Right atrium auricular region (tissue), 2 donors: ENCODE measurements at places on chromosomes 12 and 14. TPM values are rescaled to one million over a fixed set of nuclear protein-coding genes. Genes with fewer than 3 reads are reported as not detected.
A peak's percentile ranks its signal among the peaks of the same experiment; 100 is the strongest.

ATP2A2 gene
- total RNA-seq, result 3,086 TPM

ASB2 gene
- 115 TPM for total RNA-seq

GPHB5 gene
- not detected for total RNA-seq

CHD8 gene
- total RNA-seq, result 39.1 TPM

CHGA gene
- not detected for total RNA-seq

ADCY4 gene
- total RNA-seq, result 25.5 TPM

ENDOU gene
- total RNA-seq, result 2.1 TPM

RNASE4 gene
- 19.5 TPM for total RNA-seq

ERBB3 gene
- 3.2 TPM for total RNA-seq

REC8 gene
- 3.8 TPM for total RNA-seq

PRB2 gene
- total RNA-seq, result not detected

LPAR5 gene
- 3.7 TPM for total RNA-seq

- DNase-seq, result no peak
Measured at GRCh38 chr12:114397978-114398881, 7.7 kb downstream of the TBX5 start.

GRCh38 chr12:93591137-93591868, 18.8 kb downstream of the SOCS2 start:
- peak; percentile 94 for DNase-seq

DNA sequence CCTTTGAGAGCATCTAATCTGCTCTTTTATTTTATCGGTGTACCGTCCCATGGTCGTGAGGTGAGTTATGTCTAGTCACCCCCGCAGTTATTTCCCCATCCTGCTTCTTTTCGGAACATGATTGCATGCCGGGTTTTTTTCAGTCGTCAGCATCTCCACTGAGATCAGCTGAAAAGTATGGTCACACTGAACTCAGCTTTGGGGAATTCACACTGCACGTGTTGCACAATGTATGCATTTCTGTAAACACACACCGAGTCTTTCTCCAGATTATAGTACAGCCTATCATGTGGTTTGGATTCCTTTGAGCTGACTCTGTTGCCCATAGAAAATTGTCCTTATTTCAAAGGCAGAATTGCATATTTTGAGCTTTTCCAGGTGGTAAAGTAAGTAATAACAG, 24.6 kb downstream of the PLXNC1 start:
- no peak for DNase-seq

DNA sequence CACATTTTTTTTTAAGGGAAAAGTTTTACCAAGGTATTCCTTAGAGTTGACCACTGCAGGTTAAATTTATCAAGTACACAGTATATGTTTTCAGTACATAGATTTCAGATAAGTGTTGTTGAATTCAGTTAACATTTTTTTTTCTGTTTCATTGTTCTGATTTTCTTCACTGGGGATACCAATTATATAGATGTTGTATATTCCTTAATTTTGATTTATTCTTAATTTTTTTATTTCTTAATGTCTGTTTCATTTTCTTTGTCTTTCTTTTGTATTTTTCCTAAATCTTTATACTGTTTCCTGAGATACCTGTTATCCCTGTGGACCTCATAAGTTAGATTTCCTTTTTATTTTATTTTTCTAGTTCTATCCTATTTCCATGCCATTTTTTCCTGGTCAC, 234.8 kb downstream of the TTC6 start:
- DNase-seq, result no peak

GRCh38 chr12:1382826-1383225, 211.6 kb downstream of the FBXL14 start:
- no peak for DNase-seq

GRCh38 chr12:11947213-11947612, 123.5 kb upstream of the BCL2L14 start:
- DNase-seq, result no peak

DNA sequence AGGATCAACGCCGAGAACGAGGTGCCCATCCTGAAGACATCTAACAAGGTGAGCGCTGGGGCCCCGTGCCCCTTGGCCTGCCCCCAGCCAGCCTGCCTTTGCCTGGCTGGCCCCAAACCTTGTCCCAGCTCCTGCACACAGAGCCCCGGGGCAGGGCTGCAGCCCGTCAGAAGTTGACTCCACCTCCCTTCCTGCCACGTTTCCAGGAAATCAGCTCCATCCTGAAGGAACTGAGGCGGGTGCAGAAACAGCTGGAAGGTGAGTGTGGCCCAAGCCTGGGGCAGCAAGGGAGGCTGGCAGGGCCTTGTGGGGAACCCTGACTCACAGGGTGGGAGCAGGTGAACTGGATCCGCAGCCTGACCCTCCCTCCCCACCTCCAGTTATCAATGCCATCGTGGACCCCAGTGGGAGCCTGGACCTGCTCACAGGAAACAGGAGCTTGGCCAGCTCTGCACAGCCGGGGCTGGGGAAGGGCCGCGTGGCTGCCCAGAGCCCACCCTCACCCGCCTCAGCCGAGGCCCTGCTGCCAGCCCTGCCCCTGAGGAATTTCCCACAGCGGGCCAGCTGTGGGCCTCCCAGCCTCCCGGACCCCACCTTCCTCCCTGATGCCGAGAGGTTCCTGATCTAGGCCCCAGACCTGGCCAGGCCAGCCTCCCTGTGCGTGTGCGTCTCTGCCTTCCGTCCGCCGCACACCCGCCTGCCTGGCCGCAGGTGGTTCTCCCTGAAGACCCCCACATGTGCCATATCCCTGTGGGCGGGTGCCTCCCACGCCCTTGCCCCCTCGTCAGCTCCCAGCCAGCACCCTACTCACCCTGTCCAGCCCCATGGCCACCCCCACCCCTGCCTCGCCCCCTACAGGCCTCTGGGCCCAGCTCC, 29.5 kb downstream of the CEP170B start:
- no peak for DNase-seq

DNA sequence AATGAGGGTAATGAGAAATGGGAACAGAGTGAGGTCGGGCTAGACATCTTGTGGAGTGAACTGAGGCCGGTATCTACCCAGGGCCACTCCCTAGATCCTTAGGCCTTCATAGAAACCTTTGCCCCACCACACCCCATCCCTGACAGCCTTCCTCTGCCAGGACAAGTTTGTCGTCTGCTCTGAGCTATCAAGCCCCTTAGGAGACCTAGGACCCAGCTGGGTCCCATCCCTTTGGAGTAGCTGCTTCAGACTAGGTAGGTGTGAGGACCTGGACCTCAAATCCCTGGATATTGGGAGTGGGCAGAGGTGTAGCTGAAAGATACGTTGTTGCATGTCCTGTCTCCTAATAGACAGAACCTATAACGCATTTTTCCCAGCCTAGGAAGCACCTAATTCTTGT, at the start of gene TMEM253:
Gene TMEM253, plus strand, starts transcription at position 136 of the 400 bp plus-strand sequence. CDS start 278 bp downstream, outside the sequence.
- DNase-seq, result no peak

GRCh38 chr12:106903241-106903945, 52.3 kb upstream of the TMEM263 start:
- peak; percentile 61 for DNase-seq

GRCh38 chr12:132597333-132598316, 12.8 kb downstream of the LRCOL1 start:
- DNase-seq, result no peak

- DNase-seq, result no peak
Measured at GRCh38 chr14:99079061-99079727, 192.8 kb downstream of the BCL11B start.

DNA sequence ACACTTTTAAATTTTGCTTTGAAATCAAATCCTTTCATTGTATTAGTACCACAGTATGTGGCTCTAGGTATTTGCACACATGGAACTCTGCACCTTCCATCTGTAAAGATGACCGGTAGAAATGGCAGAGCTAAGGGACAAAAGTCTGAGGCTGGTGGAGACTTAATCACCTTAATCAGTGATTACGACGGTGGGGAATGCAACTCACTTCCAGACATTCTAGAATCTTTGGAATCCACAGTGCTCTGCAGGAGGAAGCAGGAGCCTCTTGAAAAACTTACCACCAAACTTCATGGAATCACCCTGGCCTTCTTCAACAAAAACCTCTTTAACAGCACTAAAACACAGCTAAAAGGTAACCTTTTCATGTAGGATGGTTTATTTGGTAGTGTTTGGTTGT, 3.9 kb upstream of the DACT1 start:
- no peak for DNase-seq

DNA sequence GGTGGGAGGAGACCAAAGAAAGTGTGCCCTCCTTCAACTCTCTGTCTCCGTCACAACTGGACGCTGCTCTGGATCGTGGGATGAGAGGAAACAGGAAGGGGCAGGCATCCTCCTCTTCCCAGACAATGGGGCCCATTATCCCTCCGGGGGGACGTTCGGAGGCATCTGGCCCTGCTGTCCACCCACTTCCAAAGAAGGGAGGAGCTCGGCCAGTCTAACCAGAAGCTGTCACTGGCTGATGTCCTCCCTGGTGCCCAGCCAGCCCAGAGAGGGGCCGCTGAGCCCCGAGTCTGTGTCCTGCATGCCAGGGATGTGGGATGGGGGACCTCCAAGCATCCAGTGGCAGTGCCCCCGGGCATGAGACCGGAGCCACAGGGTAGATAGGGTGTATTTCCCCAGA, 39.8 kb upstream of the MEG3 start:
- DNase-seq, result no peak

DNA sequence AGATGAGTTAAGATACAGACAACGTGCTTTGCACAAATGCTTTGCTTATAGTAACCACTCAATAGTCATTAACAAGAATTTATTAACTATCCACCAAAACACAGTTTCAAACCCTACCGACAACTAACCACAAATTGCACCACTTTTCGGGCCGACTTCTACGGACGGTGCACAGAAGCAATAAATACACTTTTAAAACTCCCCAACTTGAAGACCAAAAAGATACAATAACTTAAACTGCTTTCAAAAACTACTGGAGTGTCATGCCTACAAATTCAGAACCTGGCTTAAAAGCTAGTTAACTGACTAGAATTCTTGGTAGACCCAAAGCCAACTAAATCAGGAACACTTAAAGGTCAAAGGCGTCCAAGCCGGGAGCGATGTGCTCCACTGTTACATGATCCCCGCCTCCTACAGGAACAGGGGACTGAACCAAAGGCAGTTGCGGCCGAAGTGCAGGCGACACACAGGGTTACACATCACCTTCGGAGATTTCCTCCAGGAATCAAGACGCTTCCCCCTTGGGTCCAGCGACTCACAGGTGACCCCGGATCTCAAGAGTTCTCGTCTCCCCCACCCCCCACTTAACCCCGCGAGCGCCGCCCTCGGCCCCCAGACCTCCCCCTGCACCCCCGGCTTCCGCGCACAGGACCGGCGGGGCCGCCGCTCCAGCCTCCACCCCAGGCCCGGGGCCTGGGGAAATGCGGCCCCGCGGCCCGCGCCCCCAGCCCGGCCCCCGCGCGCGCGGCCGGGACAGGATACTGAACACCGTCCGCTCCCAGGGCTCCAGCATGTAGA, 507 bp downstream of the SPTSSA start:
- peak; percentile 73 for DNase-seq

- DNase-seq, result no peak
Measured at GRCh38 chr12:90004319-90005074, 295.9 kb upstream of the ATP2B1 start.

DNA sequence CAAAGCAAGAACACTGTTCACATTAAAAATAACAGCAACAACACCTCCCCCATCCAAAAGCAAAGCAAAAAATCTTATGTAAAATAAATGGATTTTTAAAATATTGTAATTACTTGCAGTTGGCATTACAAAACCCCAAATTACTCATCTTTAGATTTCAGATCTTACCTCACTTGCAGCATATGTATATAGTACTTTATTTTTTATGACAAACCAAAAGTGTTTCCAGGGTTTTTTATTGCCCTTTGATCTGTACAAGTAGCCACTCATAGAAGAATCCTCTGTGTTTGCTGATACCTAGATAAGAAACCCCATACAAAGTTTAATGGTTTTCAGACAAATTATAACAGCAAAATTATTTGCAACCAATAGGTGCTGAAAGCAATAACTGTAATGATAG, 12.2 kb upstream of the NR2C1 start:
- DNase-seq, result no peak

- no peak for DNase-seq
Measured at GRCh38 chr14:67820428-67820971, 921 bp downstream of the RAD51B start.

- no peak for DNase-seq
Measured at GRCh38 chr12:55707841-55708694, at the start of gene ITGA7. Gene ITGA7 (minus strand): TSS chr12:55707904. CDS start chr12:55707682, 222 bp downstream.

GRCh38 chr14:22384167-22384549, 204.9 kb downstream of the DAD1 start:
- DNase-seq, result no peak

DNA sequence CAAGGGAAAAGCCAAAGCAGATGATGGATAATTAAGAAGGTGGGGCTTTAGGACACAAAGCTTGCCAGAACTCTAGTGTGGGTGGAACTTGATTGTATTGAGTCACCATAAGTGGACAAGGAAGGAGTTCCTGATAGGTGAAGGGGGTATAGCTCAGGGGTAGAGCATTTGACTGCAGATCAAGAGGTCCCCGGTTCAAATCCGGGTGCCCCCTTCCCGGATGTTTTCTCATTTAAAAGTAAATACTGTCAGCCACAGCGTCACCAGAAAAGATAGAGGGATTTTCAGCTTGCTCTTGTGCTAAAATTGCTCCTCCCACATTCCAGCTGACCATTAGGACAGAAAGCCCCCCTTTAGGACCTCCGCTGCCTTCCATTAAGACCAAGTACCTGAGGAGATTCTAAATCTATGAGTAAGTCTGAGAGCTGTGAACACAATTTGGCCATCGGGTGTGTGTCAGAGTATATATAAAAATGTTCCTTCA, 36.6 kb downstream of the DCAF4 start:
- no peak for DNase-seq

- DNase-seq, result no peak
Measured at GRCh38 chr14:101251812-101252442, 309.4 kb upstream of the DIO3 start.

DNA sequence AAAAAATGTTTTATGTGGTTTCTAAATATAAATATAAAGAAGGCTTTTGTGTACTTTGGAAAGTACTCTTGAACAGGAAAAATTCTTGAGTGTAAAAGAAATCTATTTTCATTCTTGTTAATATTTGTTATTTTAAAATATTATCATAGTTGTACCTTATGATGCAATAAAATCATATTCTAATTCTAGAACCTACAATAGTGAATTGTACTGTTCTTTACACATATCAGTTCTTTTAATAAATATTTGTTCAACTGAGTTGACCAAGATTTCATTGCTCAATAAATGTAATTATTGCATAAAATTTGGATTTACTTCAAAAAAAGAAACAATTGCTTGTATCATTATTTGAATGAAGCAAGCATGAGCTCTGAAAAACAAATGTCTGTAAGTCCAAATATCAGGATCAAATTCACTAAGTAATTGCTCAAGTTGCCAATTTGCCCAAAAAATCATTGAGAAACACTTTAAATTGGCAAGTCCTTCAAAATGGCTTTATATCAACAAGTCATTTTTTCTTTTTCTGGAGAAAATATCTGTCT, 191.6 kb upstream of the SLC16A7 start:
- DNase-seq, result no peak

- no peak for DNase-seq
Measured at GRCh38 chr12:65199604-65200003, 30.2 kb downstream of the LEMD3 start.

DNA sequence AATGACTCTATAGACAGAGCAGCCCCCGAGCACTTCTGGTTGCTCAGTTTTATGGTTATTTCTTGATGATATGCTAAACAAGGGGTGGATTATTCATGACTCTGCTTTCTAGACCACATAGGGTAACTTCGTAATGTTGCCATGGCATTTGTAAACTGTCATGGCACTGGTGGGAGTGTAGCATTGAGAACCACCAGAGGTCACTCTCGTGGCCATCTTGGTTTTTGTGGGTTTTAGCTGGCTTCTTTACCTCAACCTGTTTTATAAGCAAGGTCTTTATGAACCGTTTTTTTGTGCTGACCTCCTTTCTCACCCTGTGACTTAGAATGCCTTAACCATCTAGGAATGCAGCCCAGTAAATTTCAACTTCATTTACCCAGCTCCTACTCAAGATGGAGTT, 1036.2 kb upstream of the FLRT2 start:
- no peak for DNase-seq

- no peak for DNase-seq
Measured at GRCh38 chr12:4242595-4242994, 31.0 kb upstream of the CCND2 start.
